ENCODE measurements at places on chromosomes 13 and 19. TPM values are rescaled to one million over a fixed set of nuclear protein-coding genes. Genes with fewer than 3 reads are reported as not detected.

Gene SIGLEC9
- total RNA-seq, result not detected

Gene NCAN
- total RNA-seq, result not detected

Gene ANGPTL8
- total RNA-seq, result not detected

Gene GPR12
- total RNA-seq, result not detected

Gene CGB8
- not detected for total RNA-seq

Gene SLC5A5
- not detected for total RNA-seq

Gene REXO1
- 5.3 TPM for total RNA-seq

Gene C19orf53
- total RNA-seq, result 50.7 TPM

Gene SOX1
- not detected for total RNA-seq

Gene ZNF208
- total RNA-seq, result not detected

Gene N4BP2L1
- total RNA-seq, result 0.59 TPM

Gene SERP2
- total RNA-seq, result 1.4 TPM

Gene OR7C1
- total RNA-seq, result not detected

Gene KLK8
- total RNA-seq, result not detected

Gene C19orf85
- total RNA-seq, result not detected

Gene MAG
- not detected for total RNA-seq

Gene RASAL3
- total RNA-seq, result under 0.01 TPM

Gene ABHD8
- total RNA-seq, result 11.6 TPM

Gene TMEM59L
- 1.3 TPM for total RNA-seq

Gene PSG2
- not detected for total RNA-seq

Gene DAND5
- total RNA-seq, result not detected

Gene CNN2
- 606 TPM for total RNA-seq

Gene IRGC
- total RNA-seq, result not detected

Gene TNFSF9
- total RNA-seq, result 0.14 TPM

Gene CYP4F2
- total RNA-seq, result not detected

Gene CGB3
- not detected for total RNA-seq

Gene ZNF221
- total RNA-seq, result 9.8 TPM

All from smooth muscle cell of the umbilical artery (primary cell).